ENCODE measurements at places on chromosomes 7 and 10. TPM values are rescaled to one million over a fixed set of nuclear protein-coding genes. Genes with fewer than 3 reads are reported as not detected.

The GRID1 gene
- 16.5 TPM for total RNA-seq

The TMEM236 gene
- 0.16 TPM for total RNA-seq

The GRID2IP gene
- total RNA-seq: 1.2 TPM

The CCDC7 gene
- total RNA-seq: 146 TPM

The MORN4 gene
- total RNA-seq: 36.8 TPM

The PNLIPRP3 gene
- not detected for total RNA-seq

GRCh38 chr7:84528756-84529479 is 334.3 kb upstream of the SEMA3A start:
- DNase-seq: no peak

DNA sequence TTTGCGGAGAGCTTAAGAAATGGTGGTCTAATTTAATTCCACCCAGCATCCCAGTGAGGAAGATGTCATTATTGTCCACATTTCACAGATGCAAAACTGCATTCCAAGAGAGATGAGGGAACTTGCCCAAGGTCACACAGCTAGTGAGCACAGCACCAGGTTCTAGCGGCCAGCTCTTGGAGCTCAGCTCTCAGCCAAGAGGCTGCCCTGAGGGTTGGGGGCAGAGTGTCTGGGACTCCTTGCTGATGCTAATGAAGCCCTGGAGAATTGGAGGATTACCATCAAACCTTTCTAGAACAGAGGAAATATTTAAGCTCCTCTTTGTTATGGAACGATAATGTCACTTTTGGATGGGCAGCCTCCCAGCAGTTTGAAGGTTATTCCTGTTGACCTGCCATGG is 48.0 kb downstream of the PLPP4 start:
- no peak for DNase-seq

DNA sequence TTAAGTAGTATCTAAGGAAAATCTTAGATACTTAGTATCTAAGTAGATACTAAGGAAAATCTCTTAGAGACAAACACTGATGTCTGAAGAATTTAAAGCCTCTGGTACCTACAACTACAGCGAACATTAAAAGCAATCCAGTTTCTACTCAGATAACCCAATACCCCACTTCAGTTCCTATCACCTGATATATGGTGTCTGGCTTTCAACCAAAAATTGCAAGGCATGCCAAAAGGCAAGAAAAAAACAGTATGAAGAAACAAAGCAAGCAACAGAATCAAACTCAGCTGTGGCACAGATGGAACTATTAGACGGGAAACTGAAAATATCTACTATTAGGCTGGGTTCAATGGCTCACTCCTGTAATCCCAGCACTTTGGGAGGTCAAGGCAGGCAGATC is 31.1 kb downstream of the ARHGAP12 start:
- no peak for DNase-seq

Data from occipital lobe (tissue), 3 donors.